Fibroblast of the aortic adventitia (primary cell): ENCODE measurements at places on chromosomes 6 and 20. TPM values are rescaled to one million over a fixed set of nuclear protein-coding genes. Genes with fewer than 3 reads are reported as not detected.

DNA sequence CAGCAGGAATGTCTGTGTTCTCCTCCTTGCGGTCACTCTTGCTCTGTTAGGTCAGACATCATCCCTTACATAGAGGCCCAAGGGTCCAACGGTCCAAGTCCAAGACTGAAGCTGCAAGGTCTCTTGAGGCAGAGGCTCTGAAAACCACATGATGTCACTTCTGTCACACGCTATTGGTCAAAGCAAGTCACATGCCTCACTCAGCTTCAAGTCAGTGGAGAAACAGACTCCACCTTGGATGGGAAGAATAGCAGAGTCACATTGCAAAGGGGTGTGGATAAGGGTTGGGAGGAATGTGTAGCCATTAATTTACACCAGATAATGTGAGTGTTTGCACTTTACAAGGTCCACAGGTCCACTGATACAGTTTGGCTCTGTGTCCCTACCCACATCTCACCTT, 17.5 kb downstream of the SLC52A3 start:
- no peak for DNase-seq

RHAG gene
- total RNA-seq, result not detected in 2 replicates

LPA gene
- total RNA-seq, result not detected in 2 replicates

DNA sequence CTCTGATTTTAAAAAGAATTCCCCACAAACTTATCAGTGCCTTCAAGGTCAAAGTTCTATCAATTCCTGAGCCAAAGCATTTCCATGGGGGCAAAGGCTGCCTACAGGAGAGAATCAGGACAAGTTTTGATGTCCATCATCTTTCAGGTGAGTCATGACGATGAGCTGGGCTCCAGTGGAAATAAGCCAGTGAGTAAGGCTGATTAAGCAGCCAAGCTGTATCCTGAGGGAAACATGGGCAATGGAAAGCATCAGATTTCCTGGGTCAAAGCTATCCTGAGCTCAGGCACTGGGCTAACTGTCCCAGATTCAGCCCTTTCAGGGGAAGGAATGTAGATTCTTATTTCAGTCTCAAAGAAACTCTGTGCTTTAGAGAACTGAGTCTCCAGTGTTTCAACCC, 377.4 kb downstream of the CD109 start:
- DNase-seq, result peak; percentile 66

DNA sequence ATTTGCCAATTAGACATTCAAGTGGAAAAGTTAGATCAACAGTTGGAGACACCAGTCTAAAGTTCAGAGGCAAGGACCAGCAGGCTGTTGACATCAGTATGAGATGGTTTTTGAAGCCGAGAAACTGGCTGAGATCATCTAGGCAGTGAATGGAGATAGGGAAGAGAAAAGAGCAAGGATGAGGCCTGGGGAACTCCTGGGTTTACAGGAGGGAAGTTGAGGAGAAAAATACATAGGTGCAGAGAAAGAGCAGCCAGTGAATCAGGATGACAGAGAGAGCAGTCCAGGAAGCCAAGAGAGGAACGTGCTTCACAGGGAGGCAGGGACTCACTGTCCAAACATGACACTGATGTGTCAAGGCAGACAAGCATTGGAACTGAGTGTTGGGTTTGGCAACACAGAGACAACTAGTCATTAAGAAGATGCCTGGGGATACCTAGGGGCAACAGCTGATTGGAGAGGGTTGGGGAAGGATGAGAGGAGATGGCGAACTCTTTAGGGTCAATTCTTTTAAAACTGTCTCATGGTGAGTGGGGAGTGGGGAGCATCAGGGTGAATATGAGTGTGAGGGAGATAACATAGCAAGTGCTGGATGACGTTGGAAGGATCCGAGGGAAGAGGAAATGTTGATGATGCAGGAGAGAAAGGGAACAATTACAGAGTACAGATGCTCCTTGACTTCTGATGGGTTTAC, 13.2 kb upstream of the SALL4 start:
- no peak for DNase-seq

DNA sequence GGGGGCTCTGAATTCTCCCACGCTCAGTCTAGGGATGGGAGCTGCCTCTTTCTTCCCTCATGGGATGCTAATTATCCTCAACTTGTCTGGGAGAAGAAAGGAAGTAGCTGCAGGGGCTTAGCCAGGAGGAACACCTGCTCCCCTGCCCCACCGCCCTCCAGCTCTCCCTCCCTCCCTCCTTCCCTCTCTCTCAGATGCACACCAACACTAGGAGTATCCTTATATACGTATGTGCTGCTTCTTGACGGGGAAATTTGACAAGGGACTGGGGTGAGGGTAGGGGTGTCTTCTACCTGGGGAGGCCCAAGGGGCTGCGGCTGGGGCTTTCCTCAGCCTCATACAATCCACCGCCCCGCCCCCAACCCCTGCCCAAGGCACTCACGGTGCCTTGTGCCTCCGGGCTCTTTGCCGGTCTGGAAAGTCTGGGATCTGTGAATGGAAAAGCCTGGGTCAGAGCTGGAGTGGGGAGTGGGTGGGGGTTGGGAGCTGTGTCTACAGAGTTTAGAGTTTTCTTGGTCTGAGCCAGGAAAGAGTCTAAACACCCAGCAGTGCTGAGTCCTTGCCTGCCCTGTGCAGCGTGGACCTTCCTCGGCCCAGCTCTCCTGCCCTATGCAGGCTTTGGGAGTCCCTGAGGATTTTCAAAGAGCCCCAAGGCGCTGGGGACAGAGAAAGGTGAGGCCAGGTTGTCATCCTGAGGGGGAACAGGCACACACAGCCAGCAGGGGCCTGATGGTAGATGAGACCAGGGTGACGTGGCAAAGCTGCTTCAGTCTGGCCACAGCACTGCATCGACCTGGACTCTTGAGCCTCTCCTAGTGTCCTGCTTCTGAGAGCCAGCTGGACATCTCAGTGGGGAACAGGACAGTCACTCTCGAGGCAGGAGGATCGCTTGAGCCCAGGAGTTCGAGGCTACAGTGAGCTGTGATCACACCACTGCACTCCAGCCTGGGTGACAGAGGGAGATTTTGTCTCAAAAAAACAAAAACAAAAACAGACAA, 29.3 kb upstream of the EMILIN3 start:
- DNase-seq, result no peak

GRCh38 chr6:28943223-28943556, 19.4 kb upstream of the TRIM27 start:
- no peak for DNase-seq

DNA sequence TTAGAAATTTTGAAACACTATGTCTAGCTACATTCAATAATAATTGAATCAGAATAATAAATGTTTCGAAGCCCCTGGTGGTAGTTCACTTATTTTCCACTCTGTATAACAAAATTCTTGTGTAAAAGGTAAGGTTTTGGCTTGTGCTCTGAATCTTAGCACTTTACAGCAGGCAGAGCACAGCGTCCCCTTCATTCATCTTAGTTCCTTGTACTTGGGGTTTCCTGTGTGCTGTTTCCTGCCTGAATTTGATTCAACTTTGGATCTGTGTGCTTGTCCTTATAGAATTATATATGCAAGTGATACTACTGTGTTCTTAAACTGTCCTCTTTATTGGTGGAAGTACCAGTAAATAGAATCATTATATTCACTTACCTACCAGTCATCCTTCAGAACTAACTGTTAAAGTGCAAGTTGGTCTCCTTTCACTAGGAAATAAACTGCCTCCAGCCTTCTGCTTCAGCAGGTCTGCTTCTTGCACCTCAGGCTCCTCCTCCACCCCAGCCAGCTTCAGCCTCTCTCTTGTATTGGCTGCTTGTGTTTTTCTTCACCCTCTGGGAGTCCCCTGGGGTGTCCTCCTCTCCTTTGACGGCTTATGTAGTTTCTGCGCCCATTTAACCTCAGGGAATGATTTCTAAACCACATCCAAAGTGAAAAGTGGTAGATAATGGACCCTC, 28.8 kb upstream of the TULP4 start:
- DNase-seq, result peak; percentile 22

GRCh38 chr6:90502866-90503407, 83.9 kb downstream of the MAP3K7 start:
- DNase-seq, result no peak

HLA-DQA1 gene
- not detected in 2 replicates for total RNA-seq

DNA sequence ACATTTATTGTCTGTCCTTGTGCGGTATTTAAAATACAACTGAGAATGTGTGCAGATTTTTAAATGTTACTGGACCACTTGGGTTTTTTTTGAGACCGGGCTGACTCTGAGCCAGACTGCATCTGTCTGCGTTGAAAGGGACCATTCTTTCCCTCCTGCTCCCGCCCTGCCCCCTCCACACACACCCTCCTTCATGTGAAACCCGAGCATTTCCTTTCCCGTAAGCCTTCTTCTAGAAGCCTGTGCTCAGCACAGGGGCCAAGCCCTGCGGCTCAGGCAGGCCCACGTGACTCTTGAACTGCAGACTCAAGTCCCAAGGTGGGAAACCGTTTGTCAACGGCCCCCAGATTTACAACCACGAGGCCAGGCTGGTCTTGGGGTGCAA, 82.7 kb upstream of the FOXC1 start:
- peak; percentile 57 for DNase-seq

DNA sequence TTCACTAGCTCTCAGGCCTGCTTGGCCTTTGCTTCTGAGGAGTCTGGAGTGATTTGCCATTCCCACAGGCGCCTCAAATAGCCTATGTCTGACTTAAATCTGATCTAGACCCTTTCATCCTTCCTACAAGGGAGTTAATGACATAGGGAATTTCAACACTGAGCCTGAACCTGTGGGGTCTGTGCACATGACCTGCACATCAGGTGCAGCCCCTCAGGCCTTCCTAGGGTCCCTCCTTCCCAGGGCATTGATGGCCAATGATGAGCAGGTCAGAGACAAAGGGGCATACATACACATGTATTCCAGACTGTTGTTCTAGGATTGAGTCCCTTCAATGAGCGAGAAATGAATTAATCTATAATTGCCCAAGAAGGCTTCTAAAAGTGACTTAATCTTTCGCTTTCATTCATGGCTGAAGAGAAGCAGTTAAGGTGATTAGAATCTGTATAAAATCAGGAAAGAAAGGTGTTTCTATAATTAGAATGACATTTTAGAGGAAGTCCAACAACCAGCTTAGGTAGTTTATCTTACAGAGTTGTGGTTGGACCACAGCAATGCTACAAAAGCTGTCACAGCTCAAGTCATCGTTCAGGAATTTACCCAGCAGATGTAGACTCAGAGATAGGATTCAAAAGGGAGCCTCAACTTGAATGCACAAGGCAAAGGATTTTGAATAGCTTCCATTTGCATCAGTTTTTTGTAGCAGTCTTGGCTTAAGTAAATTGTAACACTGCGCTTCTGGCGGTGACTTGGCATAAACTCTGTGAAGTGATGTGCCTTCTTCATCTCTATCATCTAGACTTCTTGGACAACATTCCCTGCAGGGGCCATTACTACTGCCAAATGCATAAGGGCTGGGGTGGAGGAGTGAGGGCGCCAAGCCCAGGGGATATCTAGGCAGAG, 27.0 kb upstream of the TBC1D7 start:
- DNase-seq, result peak; percentile 98

DNA sequence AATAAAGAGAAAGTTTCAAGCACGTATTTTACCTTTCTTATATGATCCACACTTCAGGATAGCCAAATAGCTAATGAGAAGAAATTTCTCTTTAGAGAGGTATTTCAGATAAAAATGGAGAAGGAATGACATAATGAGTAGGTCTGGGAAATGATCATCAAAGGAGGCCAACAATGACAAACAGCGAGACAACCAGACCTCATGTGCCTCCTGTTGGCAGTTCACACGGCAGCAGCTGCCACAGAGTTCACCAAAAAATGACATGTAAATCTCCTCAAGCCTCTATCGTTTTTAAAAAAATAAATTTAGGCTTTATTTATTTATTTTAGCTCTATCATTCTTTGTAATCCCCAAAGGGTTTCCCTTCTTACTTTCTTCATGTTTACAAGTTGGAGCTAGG, 47.7 kb downstream of the SLC2A12 start:
- DNase-seq, result no peak

CNR1 gene
- not detected in 2 replicates for total RNA-seq

LRFN2 gene
- total RNA-seq, result not detected in 2 replicates

DNA sequence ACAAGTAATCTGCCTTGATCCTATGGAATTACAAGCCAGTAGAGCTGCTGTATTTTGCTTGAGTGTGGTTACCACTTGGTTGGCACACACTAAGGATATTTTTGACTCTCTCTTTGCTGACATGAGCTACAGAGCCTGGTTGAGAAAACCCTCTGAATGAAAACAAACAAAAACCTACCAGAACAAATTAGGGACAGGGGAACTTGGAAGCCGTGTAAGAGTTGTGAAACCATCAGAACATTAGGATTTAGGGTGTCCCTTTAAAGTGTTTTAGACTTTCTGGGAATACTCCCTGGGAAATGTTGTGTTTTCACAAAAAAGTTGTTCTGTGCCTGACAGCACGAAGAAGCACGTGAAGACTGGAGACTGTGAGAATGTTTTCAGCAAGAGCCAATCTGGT, 20.5 kb upstream of the PDE7B start:
- no peak for DNase-seq

NKX2-4 gene
- not detected in 2 replicates for total RNA-seq

DNA sequence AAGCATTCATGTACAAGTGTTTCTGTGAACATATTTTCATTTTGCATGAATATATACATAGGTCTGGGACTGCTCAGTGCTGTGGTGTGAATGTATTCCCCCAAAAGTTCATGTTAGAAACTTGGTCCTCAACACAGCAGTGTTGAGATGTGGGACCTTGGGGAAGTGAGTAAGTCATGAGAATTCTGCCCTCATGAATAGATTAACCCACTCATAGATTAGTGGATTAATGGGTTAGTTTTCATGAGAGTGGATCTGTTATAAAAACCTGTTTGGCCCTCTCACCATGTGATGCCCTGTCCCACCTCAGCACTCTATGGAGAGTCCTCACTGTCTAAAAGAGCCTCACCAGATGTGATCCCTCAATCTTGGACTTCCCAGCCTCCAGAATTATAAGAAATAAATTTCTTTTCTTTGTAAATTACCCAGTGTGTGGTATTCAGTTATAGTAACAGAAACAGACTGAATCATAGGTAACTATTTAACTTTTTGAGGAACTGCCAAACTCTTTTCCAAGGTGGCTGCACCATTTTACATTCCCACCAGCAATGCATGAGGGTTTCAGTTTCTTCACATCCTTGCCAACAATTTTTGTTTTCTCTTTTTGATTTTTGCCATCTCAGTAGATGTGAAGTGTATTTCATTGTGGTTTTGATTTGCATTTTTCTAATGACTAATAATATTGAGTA, 45.3 kb downstream of the QRSL1 start:
- DNase-seq, result no peak

GRCh38 chr6:1553562-1554083, 56.1 kb upstream of the FOXC1 start:
- no peak for DNase-seq

ZSCAN23 gene
- 6.7 and 12.0 TPM in 2 replicates for total RNA-seq

GRCh38 chr6:113627480-113627879, 229.7 kb upstream of the MARCKS start:
- no peak for DNase-seq

- no peak for DNase-seq
These were observed 30.9 kb upstream of the OCSTAMP start for GRCh38 chr20:46581391-46581790.

GRCh38 chr20:4509825-4510522, 211.7 kb upstream of the PRND start:
- no peak for DNase-seq

GRCh38 chr6:56868687-56869086, 86.2 kb upstream of the BEND6 start:
- DNase-seq, result peak; percentile 76
